ENCODE measurements at places on chromosomes 11 and 22.

- DNase-seq = no peak
Measured at GRCh38 chr11:64876835-64877341, 1.5 kb downstream of the EHD1 start.

DNA sequence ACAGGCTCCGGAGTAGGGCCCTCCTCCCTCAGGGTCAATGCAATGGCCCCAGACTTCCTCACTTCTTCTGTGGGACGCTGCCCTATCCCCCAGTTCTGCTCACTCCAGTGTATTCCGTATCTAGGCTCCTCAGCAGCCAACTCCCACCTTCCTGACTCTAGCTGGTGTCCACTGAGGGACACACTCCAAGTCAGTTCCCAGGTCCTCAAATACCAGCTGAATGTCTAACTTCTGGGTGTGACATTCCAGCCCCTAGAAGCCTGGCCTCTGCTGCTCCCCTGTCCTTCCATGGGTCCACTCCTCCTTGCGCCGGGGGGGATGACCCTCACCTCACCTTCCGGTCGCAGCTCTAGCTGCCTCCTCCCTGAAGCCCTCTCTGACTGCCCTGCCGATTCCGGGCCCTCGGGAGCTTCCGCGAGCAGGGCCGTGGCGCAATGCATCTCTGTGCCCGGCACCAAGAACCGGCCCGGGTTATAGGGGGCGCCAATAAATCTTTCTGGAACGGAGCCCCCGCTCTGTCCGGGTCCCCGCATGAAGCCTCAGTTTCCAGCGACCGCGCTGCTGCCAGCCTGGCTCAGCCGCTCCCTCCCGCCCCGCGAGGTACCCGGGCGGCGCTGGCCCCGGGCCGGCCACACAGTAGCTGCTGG is 15.4 kb downstream of the BAD start:
- DNase-seq = no peak

- DNase-seq = no peak
Measured at GRCh38 chr11:382081-382629, 11.9 kb upstream of the PKP3 start.

GRCh38 chr22:31089160-31090100 is 8.3 kb downstream of the SMTN start:
- DNase-seq = no peak

GRCh38 chr11:61776561-61777075 is 15.8 kb downstream of the TMEM258 start:
- DNase-seq = no peak

- DNase-seq = no peak
Measured at GRCh38 chr11:10518123-10518522, 22.9 kb downstream of the RNF141 start.

DNA sequence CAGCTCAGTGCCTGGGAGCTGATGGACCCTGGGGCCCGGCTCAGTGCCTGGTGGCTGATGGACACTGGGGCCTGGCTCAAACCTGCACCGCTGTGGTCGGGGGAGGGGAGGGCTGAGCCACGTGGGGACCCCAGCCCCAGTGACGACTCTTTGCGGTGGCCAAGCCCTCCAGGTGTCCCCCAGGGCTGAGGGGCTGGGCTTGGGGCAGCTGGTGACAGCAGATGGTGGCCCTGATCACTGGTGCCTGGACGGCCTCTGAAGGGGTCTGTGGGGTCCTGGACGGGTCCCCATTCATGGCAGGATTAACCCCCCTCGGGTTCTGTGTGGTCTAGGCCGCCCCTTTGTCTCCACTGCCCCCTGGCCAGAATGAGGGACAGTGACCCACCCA is 3.4 kb upstream of the MUC5B start:
- no peak for DNase-seq

DNA sequence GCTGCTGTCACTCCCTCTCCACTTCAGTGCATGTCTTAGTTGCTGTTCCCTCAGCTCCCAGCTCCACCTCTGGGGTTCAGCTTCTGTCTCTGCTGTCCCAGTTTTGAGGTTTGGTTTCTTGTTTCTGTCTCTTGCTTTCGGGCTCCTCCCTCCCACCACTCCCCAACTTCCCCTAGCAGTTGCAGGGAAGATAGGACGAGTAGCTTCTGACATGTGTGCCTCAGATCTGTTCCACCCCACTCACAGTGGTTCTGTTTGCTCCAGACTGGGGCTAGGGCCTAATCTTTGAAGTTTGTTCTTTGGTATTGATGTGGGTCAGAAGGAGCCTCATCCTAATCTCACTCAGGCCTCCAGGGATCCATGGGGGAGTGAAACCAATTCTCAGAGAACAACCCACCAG is 2.6 kb upstream of the RRM1 start:
- no peak for DNase-seq

GRCh38 chr22:29342577-29343312 is 27.2 kb upstream of the RASL10A start:
- DNase-seq = no peak
